ENCODE measurements at places on chromosomes 2 and 18.

- DNase-seq = no peak
Observed at GRCh38 chr18:44453505-44453904, 227.2 kb upstream of the SETBP1 start.

DNA sequence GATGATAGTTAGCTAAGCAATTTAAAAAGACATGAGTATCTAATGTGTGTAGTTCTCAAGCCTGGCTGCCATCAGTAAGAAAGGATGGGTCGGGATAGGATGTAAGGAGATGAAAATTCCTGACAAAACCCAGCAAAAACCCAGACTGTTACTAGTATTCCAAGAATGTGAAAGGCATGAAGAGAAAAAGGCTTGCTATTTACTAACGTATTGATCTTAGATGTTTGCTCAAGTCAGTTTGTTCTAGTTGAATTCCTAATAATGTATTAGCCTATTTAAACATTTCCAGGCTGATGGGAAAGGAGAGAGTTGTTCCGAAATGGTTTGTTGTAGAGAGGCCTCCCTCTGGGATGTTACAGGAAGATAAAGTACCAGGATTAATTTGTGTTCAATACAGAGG lies 88.2 kb downstream of the ZNF532 start:
- DNase-seq = no peak

DNA sequence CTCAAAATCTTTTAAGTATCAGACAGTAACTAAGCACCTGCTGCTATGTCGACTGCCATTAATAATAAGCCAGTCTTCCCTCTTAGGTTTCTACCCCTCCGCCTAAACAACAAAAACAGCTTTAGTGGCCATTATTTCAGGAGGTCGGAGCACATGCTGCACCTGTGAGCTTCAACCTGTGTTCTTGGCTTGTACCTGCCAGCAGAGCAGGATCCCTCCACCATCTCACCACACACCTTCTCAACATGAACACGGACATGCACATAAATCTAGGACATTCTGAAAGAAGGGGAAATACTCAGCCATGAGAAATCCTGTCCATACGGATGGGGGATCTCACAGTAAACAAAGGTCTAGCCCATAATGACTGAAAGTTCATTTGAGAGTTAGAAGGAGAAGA lies 3.7 kb downstream of the CYB5A start:
- DNase-seq = no peak

GRCh38 chr18:42339372-42339771 lies 384.3 kb downstream of the PIK3C3 start:
- no peak for DNase-seq

DNA sequence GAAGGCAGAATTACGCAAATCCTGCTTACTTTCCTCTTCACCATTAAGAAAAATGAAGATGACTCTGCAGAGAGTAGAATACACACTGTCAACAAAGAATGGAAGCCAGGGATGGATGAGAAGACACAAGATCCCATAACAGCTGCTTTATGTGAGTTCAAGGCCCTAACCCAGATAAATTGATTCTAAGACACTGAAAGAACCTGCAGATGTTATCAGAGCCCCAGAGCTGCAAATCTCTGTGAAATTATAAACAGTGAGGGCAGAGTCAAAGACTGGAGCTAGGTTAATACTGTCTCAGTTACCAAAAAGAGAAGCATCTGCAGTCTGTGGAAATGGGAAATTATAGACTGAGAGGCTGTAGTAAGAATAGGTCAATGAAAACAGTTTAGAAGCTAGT lies 320.1 kb upstream of the PKDCC start:
- DNase-seq = no peak

- no peak for DNase-seq
Observed at GRCh38 chr2:178025551-178026185, 46.9 kb downstream of the PDE11A start.

DNA sequence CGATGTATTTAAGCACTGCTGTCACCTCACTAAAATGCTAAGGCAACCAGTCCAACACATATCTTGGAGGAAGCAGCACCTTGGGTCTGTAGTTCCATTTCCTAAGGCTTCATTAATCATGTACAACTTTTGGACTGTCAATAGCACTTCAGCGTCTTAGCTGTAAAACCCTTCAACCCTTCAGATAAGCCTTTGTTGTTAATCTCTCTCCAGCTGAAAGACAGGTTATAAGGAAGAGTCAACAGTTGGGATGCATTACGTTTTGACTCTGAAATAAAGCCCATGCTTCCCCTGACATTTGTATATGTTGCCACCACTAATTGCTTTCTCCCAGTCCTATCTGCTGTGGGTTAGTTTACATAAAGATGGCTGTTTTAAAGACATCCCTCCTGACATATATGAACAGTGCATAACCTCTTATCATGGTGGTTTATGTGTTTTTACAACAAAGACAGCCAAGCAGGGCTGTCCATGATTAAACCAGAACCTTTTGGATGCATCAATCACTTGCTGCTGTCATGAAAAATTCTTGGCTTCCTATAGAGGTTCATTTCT lies 81.5 kb downstream of the EPHA4 start:
- DNase-seq = no peak

DNA sequence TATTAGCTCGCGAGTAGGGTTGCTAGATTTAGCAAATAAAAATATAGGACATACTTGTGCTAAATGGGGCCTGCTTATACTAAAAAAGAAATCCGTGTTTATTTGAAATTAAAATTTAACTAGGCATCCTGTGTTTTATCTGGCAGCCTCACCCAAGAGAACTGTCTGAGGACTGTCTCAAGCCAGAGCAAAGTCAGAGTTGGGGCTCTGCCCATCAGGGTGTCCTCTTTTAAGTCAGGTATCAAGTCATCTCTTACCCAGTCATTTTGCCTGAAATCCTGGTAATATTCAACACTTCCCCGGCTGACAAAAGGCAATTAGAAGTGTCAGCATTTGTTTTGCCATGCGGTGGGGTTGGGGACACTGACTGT lies 48.3 kb upstream of the ST3GAL5 start:
- DNase-seq = no peak

DNA sequence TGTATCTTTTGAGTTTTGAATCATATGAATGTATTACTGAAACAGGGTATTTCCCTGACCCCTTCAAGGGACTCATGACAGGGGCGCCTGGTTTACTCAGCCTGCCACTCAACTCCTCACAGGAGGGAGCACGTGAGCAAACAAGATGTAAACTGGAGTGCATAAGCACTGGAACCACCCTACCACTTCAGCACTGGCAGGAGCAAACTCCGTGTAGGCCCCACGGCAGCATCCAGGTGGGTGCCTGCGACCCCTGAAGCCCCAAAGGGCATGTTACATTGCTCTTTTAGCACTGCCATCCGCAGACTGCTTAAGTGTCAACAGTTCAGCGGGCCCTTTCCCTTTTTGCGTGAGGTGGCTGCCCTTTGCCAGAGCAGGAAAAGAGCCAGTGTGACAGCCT lies 8.2 kb upstream of the DAPL1 start:
- no peak for DNase-seq

DNA sequence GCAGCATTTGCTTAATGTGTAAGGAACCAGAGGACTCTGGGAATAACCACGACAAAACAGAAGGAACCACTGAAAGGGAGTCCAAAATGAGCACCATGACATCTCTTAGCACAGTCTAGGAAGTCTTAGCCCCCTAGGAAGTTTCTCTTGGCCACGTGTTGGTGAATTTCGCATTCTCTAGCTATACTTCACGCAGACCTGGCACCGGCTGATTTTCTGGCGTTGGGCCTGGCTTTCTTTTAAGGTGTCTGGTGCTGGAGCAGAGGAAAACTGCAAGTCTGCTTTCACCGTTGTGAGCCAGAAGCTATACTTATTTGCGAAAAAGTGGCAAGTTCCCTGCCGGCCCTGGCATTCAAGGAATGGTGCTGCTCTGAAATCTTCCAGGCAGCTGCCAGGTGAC lies 156.9 kb downstream of the COL4A4 start:
- DNase-seq = no peak

DNA sequence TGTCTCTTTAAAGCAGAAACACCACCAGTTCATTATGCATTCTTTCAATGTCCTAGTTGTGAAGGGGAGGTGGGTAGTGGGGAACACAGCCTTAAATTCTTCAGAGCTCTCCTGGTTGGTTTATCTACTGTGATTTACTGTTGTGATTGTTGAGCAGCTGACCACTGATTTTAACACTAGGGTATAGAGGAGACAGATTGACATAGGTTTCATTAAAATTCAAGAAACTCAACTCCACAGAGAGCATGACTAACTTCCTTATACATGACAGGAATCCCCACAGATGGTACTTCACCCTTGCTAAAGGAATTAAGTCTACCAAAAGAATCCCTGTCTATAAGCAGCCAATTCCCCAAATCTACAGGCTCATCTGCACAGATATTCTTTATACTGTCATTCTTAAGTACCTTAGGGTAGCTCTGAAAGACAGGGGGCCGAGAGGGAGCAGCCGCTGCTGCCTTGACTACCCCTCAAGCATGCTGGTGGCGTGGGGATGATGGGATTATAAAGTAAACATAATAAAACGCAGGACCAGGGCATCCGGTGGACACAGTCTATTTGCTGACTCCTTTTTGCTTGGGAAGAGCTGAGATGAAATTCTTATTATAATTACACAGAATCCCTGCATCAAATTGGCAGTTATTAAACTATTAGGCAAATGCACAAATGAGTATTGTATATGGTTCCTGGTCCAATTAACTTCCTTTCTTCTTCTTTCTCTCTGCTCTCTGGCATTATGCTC lies 1377.6 kb upstream of the PIK3C3 start:
- DNase-seq = no peak

- DNase-seq = peak; percentile 46
Observed at GRCh38 chr2:24164416-24164973, 10.4 kb upstream of the FAM228A start.

- DNase-seq = no peak
Observed at GRCh38 chr2:25981596-25982272, 563 bp downstream of the KIF3C start.

DNA sequence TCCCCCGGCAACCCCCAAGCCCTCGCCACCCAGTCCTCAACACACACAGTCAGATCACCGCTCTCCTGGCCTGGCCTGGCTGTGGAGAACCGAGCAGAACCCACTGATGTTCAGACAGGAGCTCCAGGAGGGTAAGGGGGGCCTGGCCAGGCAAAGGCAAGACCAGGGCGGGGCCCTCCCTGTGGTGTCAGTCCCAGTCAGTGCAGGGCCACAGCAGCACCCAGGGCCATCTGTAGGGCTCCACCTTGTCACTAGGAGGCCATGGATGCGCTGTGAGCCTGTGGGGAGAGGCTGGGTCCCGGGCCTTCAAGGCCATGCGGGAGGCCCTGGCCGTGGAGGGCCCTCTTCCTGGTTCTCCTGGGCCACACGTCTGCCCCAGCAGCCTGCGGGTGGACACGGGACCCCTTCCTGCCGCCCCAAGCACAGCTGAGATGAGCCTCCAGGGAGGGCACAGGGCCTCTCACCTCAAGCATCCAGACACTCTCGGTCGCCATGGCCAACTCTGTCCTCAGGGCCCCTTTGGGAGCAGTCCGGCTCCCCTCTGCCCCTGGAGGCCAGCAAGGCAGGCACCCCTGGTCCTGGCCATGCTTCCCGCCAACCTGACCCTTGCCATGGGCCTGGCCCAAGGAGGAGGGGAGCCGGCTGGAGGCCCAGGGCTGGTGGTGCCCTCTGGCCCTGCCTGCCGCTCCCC lies 2.0 kb downstream of the ANO7 start:
- no peak for DNase-seq

DNA sequence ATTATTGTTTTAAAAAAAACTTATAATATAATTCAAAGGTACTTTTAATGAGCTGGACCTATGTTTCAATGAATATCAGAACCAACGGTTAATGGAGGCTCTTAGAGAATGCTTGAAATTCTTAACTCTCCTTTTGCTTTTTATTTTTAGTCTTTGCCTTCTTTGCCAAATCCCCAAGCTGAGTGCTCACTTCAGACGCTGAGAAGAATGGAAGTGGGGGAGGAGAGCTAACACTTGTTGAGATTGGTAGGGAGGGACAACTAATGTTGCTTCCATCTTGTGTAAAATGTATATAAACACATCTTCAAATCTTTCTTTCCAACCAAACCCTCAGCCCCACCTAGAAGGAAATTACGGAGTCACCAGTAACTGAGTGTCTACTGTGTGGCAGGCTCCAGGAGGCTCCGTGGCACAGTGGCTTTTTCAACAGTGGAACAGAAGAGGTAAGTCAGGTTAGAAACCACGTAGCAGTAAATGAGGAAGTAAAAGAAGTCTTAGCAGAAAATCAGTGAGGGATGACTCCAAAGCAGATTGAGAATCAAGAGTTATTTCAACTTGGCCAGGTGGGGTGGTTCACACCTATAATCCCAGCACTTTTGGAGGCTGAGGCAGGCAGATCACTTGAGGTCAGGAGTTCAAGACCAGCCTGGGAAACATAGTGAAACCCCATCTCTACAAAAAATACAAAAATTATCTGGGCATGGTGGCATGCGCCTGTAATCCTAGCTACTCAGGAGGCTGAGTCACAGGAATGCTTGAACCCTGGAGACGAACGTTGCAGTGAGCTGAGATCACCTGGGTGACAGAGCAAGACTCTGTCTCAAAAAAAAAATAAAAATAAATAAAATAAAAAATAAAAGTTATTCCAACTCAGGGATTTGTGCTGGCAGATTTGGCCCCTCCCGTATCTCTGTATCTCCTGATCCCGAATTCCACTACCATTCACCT lies 45.0 kb upstream of the CREB1 start:
- no peak for DNase-seq

DNA sequence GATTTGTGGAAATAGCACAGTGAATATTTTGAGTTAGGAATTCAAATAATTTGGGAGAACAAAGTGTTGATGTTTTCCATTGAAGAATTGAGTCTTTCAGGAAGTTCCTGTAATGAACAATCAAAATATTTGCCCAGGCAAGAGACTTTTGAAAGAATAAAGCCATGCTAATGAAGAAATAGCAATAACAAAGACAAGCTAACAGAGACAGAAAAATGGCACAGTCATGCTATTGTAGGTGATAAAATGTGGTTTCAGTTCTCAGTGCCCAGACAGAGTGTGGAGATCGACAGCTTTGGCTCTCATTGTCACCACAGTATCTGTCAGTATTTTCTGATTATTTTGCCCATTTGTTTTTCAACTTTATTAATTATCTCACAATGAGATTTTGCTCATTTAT lies 490.8 kb upstream of the PIK3C3 start:
- DNase-seq = no peak

DNA sequence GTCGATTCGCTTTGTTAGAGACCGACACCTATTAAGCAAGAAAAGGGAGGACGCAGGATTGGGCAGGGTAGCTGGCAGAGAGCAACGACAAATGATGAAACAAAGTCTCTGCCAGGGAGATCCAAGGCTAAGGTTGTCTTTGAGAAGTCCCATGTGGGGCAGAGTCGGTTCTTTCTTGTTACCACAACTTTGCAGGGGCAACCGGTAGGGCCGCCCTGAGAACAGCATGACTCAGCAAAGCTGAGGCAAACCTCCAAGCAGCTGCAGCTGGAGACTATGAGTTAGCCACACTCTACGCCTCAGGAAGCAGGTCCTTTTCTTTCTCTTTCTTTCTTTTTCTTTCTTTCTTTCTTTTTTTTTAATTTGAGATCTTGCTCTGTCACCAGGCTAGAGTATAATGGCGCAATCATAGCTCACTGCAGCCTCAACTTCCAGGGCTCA lies 452.3 kb upstream of the ID2 start:
- DNase-seq = peak; percentile 33

Measured in activated T-cell treated with anti-CD3 and anti-CD28 coated beads for 48 hours (primary cell).